Esophagus squamous epithelium (tissue), 5 donors: ENCODE measurements at places on chromosomes 2 and 18.

DNA sequence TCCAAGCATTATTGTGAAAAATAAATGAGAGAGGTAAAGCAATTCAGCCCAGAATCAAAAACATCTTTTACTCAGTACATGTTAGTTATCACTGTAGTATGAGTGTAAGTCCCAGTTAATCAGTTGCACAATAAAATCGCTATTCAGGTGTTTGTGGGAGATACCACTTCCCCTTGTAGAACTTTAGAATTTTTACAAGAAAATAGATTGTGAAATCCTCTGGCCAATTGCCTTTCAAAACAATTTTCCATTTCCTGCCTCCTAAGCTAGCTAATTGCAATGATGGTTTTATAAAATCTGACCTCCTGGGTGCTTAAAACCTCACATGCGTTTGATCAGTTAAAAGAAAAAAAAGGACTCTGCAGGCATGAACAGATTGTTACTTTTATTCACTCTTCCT is 332.5 kb downstream of the PID1 start:
- DNase-seq, result no peak

- no peak for DNase-seq
Observed at GRCh38 chr2:85890522-85891176, 1.9 kb upstream of the ST3GAL5 start.

DNA sequence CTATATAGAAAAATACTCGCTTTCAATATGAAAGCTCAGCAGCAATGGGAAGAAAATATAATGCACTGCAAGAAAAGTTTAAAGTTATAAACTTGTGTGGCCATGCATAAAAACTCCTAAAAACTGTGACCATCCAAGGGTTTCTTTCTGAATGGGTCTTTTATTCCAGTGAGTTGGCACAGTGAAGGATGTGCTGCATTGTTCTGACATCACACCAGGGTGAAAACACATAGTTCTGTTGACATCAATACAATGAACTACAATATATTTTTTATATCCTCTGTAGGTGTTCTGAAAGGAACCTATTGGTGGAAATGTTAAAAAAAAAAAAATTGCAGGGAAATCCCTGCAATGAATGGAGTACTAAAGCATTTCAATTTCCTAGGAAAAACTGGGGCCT is 80.2 kb downstream of the CDH20 start:
- DNase-seq, result no peak

GRCh38 chr18:47180765-47181164 is 4.6 kb upstream of the IER3IP1 start:
- no peak for DNase-seq

DNA sequence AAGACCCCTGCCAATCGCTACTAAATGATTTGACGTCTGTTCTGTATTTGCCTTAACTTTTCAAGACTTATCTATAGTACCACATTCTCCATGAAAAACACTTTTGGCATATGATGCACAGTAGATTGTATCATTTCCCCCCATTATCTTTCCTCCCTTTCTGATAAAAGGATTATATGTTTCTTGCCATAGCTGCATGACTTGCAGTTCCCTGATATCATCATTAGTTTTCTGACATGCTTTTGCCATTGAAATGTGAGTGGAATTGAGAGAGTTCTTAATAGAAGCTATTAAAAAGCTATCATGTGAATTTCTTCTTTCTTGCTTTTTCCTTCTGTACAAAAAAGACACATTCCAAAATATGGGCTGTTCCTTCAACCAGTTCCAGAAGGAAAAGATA is 130.3 kb downstream of the TMEFF2 start:
- DNase-seq, result no peak

DNA sequence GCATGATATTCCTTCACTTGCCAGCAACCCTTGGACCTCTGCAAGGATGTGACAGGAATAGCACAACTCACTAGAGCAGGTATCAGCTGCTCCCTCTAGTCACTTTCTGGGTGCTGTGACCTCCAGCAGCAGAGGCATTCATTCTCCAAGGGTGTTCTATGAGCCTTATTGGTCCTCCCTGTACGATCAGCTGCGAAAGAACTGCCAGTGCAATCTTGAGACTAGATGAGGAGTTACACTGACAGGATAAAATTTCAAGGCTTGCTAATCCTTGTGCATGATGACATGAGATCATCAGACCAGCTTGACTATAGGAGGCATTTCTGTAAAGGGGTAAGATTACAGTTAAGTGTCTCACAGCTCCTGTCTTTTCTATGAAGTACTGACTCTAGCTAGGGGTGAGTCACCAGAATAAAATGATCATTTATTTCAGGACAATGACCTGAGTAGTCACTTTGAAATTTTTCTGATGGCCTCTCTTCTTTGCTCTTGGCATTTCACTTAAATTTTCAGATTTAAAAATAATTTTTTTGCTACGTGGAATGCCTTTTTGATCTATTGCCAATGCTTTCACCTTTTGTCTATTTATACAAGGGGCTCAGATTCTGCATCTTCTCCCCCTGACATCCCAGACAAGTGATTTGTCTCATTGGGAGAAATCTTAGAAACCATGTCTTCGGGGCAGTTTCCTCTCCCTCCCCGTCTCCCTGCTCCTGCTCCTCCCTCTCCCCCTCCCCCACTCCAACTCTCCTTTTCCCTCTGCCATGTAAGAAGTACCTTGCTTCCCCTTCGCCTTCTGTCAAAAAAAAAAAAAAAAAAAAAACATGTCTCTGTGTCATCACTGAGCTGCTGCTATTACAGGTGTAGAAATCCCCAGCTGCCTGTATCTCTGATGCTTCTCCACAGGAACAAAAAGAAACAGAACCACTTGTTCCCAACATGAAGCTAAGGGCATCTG is 49.2 kb upstream of the FRZB start:
- no peak for DNase-seq

DNA sequence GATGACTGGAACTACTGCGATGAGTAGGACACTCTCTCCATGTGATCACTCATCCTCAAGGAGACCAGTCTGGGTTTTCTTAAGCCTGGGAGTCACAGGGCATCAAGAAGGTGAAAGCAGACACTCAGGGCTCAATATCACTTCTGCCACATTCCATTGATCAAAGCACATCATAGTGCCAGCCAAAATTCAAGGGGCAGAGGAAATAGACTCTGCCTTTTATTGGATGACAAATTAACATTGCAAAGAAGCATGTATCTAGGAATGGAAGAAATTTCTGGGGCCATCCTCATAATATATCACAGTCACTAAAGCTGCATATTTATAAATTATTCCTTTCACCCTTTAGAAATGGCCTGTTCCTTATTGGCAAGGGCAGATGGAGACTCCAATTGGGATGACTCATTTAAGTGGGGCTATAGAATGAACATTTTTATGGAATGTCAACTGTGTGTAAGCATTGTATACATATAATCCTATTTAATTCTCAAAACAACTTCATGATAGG is 114.8 kb upstream of the CDC42EP3 start:
- DNase-seq, result no peak

DNA sequence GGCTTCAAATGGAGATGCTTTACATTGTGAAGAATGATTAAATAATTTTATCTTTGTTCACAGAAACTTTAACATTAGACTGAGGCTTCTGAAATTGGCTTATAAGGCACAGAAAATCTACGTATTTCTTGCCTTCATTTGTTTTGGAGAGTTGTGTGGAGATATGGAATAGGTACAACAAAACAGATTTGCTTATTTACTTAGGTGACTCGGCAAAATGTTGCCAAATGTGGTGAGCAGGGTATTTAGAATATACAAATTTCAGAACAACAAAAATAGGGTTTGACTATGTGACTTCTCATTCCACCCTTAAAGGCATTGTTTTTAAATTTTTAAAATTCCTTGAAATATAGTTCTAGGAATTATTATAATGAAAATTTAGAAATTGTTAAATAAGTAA is 134.2 kb downstream of the KCNJ3 start:
- no peak for DNase-seq

DNA sequence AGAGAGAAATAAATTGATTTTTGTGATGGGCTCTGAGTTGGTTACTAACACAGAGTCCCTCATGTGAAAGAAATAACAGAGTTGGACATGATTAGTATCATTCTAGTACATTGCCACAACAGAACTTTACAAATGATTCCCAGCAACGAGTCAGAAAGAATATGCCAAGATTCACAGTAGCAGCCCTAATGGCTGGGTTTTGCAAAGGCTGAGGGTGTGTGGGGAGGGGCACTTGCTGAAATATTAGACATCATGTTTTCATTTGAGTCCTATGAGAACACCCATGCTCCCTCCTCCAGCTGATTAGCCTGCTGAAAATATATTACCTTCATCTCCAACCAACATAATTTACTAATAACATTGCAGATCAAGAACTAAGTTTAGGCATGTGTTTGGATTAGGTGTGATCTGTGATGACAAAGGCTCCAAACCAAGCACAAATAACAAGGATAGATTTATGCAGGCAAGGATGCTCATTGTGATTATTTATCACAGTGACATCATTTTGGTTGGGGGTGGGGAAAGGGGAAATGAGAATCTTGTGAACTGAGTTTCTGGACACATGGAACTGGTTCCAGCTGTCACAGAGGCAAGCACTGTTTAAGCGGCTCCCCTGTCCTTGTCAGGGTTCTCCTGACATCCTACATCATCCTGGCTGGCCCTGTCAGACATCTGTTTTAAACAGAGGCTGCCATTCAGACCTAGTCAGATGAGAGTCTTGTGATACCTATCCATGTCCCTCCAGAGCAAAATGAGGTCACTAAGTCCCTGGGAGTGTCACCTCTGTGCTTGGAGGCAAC is 205.8 kb upstream of the NCKAP5 start:
- DNase-seq, result no peak

GRCh38 chr18:74337155-74337911 is 21.7 kb downstream of the C18orf63 start:
- no peak for DNase-seq

GRCh38 chr2:30234180-30234971 is 3.0 kb downstream of the LBH start:
- no peak for DNase-seq

- DNase-seq, result no peak
Observed at GRCh38 chr2:202769201-202769600, 102.4 kb downstream of the ICA1L start.

GRCh38 chr2:52970642-52971041 is 797.0 kb upstream of the CHAC2 start:
- no peak for DNase-seq

- DNase-seq, result no peak
Observed at GRCh38 chr2:143176606-143177005, 47.4 kb downstream of the ARHGAP15 start.

GRCh38 chr2:180130403-180130802 is 123.3 kb upstream of the CWC22 start:
- DNase-seq, result no peak

- DNase-seq, result no peak
Observed at GRCh38 chr2:204343685-204344084, 201.6 kb upstream of the PARD3B start.

- DNase-seq, result no peak
Observed at GRCh38 chr2:8391126-8391525, 290.7 kb upstream of the ID2 start.

DNA sequence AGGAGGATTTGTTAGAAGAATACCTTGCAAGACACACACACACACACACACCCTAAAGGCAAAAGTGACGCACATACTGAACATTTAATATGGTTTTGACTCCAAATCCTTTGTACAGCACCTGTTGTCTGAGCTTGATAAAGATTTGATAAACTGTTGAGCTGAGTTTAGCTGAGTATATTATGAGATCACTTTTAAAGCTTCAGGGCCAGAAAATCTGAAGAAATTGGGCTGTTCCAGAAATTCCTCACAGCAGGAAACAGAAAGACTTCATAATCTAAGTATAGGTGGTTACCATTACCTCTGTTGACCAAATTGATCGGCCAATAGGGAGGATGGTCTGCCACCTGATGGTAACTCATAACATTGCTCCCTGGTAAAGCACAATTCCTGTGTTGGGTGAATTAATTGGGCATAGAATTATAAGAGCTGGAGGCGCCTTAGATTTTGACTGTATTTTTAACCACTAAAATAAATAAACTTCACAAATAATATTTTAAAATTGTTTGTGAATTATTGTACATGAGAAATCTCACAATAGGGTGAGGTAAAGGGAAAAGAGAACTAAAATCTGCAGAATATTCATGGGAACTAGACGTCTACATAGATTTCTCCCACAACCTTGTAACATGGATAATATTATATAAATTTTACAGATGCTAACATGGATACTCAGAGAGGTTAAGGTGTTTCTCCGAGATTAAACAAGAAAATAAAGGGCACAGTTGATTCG is 21.8 kb upstream of the RPIA start:
- no peak for DNase-seq

GRCh38 chr2:86239745-86240144 is 40.5 kb downstream of the MRPL35 start:
- no peak for DNase-seq

DNA sequence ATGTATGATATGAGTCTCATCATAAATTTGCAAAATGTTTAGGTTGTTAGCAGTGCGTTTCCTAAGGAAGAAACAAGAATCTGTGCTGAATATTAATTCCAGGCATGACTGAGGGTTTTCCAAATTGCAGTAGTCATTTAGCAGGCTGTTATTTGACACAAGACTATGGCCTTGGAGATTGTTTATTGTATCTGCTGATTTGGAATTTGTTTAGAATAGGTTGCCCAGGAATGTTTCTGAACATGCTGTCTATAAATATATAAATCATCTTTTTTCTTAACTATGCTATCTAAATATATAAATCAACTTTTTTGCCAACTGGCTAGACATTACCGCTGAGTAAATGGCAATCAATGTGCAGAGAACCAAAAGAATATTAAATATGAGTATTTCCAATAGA is 90.9 kb downstream of the DOK6 start:
- DNase-seq, result no peak

- no peak for DNase-seq
Observed at GRCh38 chr2:37201766-37202165, 5.5 kb downstream of the CEBPZOS start.

- no peak for DNase-seq
Observed at GRCh38 chr2:85547089-85547858, 8.3 kb downstream of the MAT2A start.

- DNase-seq, result no peak
Observed at GRCh38 chr2:49719241-49719640, 564.9 kb upstream of the FSHR start.

DNA sequence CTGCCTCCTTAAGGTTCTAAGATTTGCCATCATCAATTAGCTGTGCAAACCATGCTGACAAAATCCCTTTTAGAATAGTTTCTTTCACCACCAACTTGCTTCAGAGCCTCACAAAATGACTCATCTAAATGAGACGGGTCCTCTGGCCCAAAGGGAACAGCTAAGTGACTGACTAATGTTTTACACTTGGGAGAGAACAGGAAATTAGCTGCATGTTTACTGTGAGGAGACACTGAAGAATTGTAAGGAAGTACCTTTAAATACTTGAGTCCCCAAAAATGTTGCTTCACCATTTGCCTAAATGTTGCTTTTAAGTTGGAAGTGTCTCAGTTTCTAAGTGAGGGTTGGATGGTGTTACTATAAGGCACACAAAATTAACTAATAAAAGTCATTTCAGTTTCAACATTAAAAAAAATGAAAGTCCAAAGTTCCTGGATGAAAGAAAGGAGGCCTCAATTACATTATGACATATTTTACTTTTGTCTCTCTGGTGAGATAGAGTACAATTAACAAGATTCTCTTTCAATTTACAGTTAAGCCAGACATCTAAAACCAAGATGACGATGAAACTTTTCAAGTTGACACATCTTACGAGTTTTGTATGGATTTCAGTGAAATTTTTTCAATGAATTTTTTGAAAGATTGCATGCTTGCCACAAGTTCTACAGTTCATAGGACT is 229.1 kb upstream of the FN1 start:
- no peak for DNase-seq

- no peak for DNase-seq
Observed at GRCh38 chr2:237256887-237257286, 157.1 kb downstream of the COL6A3 start.

GRCh38 chr2:241771286-241772062 is 5.1 kb upstream of the GAL3ST2 start:
- no peak for DNase-seq
